ENCODE measurements at places on chromosomes 1 and 21. TPM values are rescaled to one million over a fixed set of nuclear protein-coding genes. Genes with fewer than 3 reads are reported as not detected.

S1PR1 gene
- not detected for total RNA-seq

TMEM125 gene
- total RNA-seq = not detected

TTC13 gene
- total RNA-seq = 7.6 TPM

CR1 gene
- not detected for total RNA-seq

CADM3 gene
- 0.07 TPM for total RNA-seq

GJB3 gene
- total RNA-seq = 0.58 TPM

DNA sequence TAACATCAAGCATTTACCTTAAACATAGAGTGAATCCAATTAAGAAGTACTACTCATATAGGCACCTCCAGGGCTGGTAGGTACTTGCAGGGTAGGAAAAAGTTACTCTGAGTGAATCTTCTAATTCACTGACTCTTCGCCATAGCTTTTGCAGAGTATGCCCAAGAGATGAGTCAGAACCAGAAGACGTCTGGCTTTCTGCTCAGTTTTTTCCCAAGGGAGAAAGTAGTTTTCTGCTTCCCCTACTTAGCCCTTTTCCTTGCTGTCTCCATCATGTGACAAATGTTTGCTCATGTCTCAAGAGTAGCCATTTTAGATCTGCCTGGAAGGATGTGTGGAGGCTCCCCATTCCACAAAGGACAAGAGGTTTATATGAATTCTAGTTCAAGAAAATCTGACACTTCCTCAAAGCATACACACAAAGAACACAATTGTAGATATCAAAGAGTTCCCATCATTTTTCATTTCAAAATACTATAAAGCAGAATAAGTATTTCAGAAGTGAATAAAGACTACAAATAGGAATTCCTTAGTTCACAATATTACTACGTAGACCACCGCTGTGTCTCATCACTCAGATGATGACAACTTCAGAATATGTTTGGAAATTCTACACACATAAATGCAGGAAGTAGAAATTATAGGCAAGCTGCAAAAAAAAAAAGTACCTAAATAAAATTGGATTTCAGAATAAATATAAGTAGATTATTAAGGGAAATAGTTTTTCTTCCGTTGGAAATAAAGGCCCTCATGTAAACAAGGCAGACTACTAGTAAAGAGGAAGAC, 98.5 kb downstream of the ASH1L start:
- peak; percentile 37 for DNase-seq

DNA sequence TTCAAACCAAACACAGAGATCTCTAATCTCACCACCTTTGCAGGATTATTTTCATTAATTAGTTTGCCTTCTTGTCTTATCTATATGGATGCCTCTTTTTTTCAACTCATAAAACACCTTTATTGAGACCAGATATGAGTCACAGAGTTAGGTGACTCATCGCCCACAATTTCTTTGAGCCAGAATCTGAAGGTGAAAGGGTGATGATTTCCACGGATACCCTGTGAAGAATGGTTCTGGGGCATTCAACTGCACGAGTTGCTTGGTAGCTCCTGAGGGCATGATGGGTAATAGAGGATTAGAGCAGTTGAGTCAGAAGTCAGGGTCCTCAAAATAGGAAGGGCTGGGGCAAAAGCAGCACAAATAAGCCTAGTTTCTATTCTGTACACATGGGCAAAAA, 128.2 kb downstream of the TBX19 start:
- DNase-seq = peak; percentile 73

GRCh38 chr1:37498872-37499617, 15.5 kb downstream of the MEAF6 start:
- no peak for DNase-seq

GRCh38 chr1:202184750-202185460, 8.7 kb upstream of the LGR6 start:
- peak; percentile 88 for DNase-seq

DNA sequence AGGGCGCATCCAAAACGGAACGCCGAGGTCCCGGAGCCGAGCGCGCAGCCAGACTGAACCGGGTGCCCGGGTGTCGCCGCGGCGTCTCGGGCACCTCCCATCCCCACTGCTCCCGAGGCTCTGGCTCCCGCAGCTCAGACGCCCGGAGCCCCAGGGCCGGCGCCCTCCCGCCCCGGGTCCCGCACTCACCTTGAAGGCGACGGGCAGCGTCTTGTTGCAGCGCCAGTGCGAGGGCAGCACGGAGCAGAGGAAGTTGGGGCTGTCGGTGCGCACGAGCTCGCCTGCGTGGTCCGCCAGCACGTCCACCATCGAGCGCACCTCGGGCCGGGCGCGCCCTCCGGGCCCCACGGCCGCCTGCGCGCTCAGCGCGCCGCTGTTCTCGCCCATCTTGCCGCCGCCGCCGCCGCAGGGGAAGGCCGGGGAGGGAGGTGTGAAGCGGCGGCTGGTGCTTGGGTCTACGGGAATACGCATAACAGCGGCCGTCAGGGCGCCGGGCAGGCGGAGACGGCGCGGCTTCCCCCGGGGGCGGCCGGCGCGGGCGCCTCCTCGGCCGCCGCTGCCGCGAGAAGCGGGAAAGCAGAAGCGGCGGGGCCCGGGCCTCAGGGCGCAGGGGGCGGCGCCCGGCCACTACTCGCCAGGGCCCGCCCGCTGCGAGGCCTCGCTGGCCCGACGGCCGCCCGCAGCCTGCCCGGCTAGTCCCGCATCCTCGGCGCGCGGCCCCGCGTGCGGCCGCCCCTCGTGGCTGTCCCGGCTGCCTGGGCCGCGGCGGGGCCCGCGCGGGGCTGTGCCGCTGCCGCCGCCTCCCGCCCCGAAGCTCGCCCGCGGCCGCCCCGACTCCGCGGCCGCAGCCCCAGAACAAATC, 447 bp downstream of the RUNX3 start:
- no peak for DNase-seq

GRCh38 chr1:33131191-33131590, 50.2 kb downstream of the AZIN2 start:
- DNase-seq = no peak

- DNase-seq = no peak
Observed at GRCh38 chr21:44020551-44020950, 8.4 kb downstream of the TRAPPC10 start.

GRCh38 chr1:47209725-47210325, 20.0 kb upstream of the PDZK1IP1 start:
- no peak for DNase-seq

GRCh38 chr1:83571536-83571935, 427.4 kb downstream of the TTLL7 start:
- no peak for DNase-seq

Data from Caki2 (cell line).